ENCODE measurements at places on chromosomes 12 and 14. TPM values are rescaled to one million over a fixed set of nuclear protein-coding genes. Genes with fewer than 3 reads are reported as not detected.

- H3K4me1 ChIP-seq = no peaks in the 10 kb centered on the region
- H3K36me3 ChIP-seq = no peaks in the 10 kb centered on the region
- H3K4me3 ChIP-seq = no peak overlapping the region
- H3K27ac ChIP-seq = no peak overlapping the region
- no peak for DNase-seq
These were observed 280.1 kb downstream of the VRK1 start for GRCh38 chr14:97077253-97077653.

GRCh38 chr12:58917699-58918468 is 2.4 kb downstream of the LRIG3 start:
- H3K27me3 ChIP-seq = no peaks in the 10 kb centered on the region
- peak overlapping the region; percentile 92 for H3K27ac ChIP-seq
- H3K4me1 ChIP-seq = peaks cover 17% of the 10 kb centered on the region
- H3K36me3 ChIP-seq = peaks cover 4% of the 10 kb centered on the region
- DNase-seq = no peak

DNA sequence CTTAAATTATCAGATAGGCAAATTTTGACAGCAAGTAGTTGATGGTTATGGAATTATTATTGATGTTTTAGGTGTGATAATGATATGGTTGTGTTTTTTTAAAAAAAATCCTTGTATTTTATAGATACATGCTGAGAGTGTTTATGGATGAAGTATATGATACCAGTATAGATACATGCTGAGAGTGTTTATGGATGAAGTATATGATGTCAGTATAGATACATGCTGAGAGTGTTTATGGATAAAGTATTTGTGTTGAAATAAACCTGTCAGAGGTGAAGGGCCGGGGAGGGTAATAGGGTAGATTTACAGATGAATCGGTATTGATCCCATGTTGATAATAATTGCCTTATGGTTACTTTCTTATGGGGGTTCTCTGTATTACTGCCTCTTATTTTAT is 6.0 kb upstream of the RFX4 start:
- H3K4me3 ChIP-seq = no peak overlapping the region
- peaks cover 13% of the 10 kb centered on the region for H3K4me1 ChIP-seq
- H3K36me3 ChIP-seq = no peaks in the 10 kb centered on the region
- no peak overlapping the region for H3K27ac ChIP-seq
- peaks cover 5% of the 10 kb centered on the region for H3K27me3 ChIP-seq

- H3K27me3 ChIP-seq = no peaks in the 10 kb centered on the region
- no peak for DNase-seq
- H3K27ac ChIP-seq = no peak overlapping the region
- H3K4me1 ChIP-seq = peaks cover 34% of the 10 kb centered on the region
- no peaks in the 10 kb centered on the region for H3K36me3 ChIP-seq
- H3K4me3 ChIP-seq = no peak overlapping the region
These were observed 2.7 kb downstream of the CGRRF1 start for GRCh38 chr14:54512393-54512792.

- H3K4me1 ChIP-seq = no peaks in the 10 kb centered on the region
- H3K27me3 ChIP-seq = no peaks in the 10 kb centered on the region
- no peaks in the 10 kb centered on the region for H3K36me3 ChIP-seq
These were observed 45.8 kb downstream of the SLCO1C1 start for GRCh38 chr12:20740972-20741371.

- no peaks in the 10 kb centered on the region for H3K27me3 ChIP-seq
- DNase-seq = no peak
- no peaks in the 10 kb centered on the region for H3K36me3 ChIP-seq
- no peak overlapping the region for H3K27ac ChIP-seq
- H3K4me3 ChIP-seq = no peak overlapping the region
These were observed 465.8 kb downstream of the APAF1 start for GRCh38 chr12:99110868-99111267.

DNA sequence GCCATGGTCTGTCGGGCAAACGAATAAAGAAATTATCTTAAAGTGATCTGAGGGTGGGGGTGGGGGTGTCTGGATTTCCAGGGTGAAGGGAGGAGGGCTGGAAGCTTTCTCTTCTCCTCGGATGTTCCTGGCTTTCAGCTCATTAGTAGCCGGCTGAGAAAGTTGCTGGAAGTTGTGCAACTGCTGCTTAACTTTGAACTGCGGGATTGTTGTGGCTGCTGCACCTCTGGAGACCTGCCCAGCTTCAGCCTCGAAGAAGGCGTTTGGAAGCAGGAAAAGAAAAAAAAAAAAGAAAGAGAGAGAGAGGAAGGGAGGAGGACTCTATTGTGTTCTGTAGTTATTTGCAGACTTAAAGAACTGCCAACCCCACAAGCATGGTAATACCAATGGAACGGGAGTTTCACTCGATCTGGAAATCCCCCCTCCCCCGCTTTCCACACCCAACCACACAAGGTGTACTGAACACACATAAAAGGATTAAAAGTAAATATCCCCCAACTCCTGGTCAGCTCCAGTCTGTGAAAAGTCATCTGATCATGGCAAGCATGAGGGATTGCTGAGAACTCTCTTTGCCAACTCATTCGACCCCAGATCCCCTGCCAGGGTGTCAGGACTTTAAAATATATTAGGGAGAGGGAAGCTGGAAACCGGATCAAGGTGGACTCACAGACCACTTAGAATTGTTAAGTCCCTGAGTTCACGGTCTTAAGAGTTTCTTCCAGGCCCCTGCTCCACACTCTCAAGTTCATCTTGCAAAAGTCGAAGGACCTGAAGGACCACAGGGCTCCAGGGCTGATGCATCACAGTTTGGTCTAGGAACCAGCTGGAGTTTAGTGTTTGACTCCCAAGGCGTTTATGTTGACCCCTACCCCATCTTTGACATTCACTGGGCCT is at the start of gene RASSF9:
Gene RASSF9 (minus strand): TSS at position 213 of the 894 bp plus-strand sequence. CDS start 208 bp downstream, at position 5.
- H3K4me3 ChIP-seq = peak within 1 kb of the TSS; percentile 77
- peak within 1 kb of the TSS; percentile 83 for H3K27ac ChIP-seq
- no peaks in the 10 kb centered on the region for H3K36me3 ChIP-seq
- no peaks in the 10 kb centered on the region for H3K27me3 ChIP-seq

DNA sequence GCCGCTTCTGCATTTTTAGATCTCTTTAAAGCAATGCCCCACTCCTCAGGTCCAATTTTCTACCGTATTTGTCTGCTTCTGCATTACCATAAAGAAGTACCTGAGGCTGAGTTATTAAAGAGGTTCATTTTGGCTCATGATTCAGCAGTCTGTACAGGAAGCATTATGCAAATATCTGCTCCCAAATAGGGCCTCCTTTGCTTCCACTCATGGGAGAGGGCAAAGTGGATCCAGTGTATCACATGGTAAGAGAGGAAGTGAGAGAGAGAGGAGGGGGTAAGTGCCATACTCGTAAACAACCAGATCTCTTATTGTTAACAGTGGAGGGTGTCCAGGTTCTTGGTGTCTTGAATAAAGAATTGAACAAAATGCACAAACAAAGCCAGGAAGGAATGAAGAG is 316.1 kb upstream of the SEL1L start:
- H3K27ac ChIP-seq = no peak overlapping the region
- no peaks in the 10 kb centered on the region for H3K36me3 ChIP-seq
- H3K4me3 ChIP-seq = no peak overlapping the region
- H3K4me1 ChIP-seq = no peaks in the 10 kb centered on the region
- H3K27me3 ChIP-seq = no peaks in the 10 kb centered on the region
- DNase-seq = no peak

The GPR68 gene
- 1.8 TPM for total RNA-seq

The JAG2 gene
- total RNA-seq = 8.8 TPM

The GPR65 gene
- 1.9 TPM for total RNA-seq

The CCDC198 gene
- total RNA-seq = not detected

The GYS2 gene
- not detected for total RNA-seq

The PELI2 gene
- total RNA-seq = 22.2 TPM

The CAPS2 gene
- 18.7 TPM for total RNA-seq
